ENCODE measurements at places on chromosomes 7 and 10.

- no peak for DNase-seq
These were observed 1.9 kb downstream of the ZKSCAN1 start for GRCh38 chr7:100017300-100017699.

- DNase-seq: no peak
These were observed 441.8 kb upstream of the AKR1E2 start for GRCh38 chr10:4384245-4384644.

GRCh38 chr10:122544493-122544892 lies 16.1 kb upstream of the DMBT1 start:
- peak; percentile 45 for DNase-seq

DNA sequence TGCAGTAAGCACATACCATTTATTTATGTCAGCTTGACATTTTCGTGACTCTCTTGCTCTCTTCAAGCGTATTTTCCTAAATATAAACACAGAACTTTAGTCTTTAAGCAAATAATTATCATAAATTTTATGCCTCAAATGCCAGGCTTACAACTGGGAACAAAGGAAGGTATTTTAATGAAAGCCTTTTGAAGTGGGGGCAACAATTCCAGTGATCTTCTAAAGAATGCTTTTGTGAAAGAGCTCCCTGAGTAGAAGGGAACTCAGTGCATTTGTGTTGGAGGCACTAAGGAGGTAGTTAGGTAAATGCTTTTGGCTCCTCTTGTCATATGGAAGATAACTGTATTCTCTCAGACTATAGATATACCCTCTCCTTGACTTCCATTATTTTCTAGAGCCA lies 104.9 kb downstream of the VPS50 start:
- DNase-seq: no peak

GRCh38 chr7:133934262-133934976 lies 192.7 kb upstream of the LRGUK start:
- no peak for DNase-seq

- DNase-seq: no peak
These were observed 44.7 kb downstream of the ABLIM1 start for GRCh38 chr10:114613237-114613979.

- no peak for DNase-seq
These were observed 115.2 kb downstream of the ZNF37A start for GRCh38 chr10:38209332-38209731.

DNA sequence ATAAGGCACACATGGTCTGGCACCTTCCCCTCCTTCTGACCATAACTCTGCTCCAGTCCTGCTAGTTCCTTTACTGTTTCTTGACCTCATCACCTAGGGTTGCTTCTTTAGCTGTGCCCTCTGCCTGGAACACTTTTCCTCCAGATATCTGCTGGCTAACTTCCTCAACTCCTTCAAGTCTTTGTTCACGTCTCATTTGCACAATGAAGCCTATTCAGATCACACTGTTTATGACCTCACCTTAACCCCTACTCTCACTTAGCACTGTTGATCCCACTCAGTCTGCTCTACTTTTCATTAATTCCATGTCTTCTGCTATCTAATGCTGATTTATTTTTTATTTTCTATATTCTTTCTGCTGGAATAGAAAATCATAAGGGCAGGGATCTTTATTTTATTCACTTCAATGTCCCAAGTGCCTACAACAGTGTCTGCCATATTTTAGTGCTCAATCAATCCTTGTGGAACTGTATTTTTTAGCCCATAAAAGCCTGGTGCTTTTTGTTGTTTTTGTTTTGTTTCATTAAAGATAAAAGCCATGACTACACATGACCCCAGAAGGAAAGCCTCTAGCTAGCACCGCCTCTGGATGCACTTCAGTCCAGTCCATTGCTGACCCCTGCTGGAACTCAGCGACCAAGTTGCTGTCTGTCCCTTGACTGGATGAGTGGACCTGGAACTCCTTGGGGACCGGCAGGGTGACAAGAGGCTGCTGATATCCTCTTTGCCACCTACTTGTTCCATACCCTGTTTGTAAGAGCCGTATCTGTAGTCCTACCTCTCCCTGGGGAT lies 12.3 kb downstream of the KLF14 start:
- DNase-seq: peak; percentile 77

DNA sequence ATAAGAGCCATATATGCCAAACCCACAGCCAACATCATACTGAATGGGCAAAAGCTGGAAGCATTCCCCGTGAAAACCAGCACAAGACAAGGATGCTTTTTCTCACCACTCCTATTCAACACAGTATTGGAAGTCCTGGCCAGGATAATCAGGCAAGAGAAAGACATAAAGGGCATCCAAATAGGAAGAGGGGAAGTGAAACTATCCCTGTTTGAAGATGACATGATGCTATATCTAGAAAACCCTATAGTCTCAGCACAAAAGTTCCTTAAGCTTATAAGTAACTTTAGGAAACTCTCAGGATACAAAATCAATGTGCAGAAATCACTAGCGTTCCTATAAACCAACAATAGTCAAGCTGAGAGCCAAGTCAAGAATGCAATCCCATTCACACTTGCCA lies 23.8 kb upstream of the STARD3NL start:
- no peak for DNase-seq

GRCh38 chr7:84154991-84155781 lies 39.4 kb downstream of the SEMA3A start:
- DNase-seq: no peak

GRCh38 chr10:101666083-101666482 lies 28.9 kb downstream of the FBXW4 start:
- no peak for DNase-seq

DNA sequence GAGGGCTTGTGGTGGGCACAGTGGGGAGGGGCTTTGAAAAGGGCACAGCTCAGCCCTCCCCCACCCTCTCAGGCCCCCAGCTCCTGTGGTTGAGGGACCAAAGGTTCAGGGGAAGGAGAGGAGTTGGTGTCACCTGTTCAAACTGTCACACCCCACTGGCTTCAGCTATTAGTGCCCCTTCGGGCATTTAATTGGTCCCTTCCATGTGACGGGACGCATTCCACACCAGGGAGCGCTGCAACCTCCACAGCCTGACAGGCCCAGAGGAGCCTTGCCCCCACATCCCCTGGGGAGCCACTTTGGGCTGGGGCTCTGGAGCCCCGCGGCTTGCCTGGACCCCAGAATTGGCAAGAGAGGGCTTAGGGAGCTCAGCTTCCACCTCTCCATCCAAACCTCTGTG lies 75.7 kb downstream of the C10orf105 start:
- DNase-seq: no peak

- peak; percentile 56 for DNase-seq
These were observed 32.0 kb downstream of the TSPAN14 start for GRCh38 chr10:80485946-80486764.

GRCh38 chr7:116018731-116019130 lies 11.8 kb downstream of the TFEC start:
- DNase-seq: no peak

DNA sequence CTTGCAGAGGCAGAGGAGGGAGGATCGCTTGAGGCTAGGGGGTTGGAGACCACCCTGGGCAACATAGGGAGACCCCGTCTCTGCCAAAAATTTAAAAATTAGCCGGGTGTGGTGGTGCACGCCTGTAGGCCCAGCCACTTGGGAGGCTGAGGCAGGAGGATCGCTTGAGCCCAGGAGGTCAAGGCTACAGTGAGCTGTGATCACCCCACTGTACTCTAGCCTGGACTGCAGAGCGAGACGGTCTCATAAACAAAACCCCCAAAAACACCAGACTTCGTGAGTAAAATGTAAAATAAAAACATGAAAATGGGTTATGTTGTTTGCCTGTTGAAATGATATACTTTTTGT lies 699 bp downstream of the LHPP start:
- no peak for DNase-seq

DNA sequence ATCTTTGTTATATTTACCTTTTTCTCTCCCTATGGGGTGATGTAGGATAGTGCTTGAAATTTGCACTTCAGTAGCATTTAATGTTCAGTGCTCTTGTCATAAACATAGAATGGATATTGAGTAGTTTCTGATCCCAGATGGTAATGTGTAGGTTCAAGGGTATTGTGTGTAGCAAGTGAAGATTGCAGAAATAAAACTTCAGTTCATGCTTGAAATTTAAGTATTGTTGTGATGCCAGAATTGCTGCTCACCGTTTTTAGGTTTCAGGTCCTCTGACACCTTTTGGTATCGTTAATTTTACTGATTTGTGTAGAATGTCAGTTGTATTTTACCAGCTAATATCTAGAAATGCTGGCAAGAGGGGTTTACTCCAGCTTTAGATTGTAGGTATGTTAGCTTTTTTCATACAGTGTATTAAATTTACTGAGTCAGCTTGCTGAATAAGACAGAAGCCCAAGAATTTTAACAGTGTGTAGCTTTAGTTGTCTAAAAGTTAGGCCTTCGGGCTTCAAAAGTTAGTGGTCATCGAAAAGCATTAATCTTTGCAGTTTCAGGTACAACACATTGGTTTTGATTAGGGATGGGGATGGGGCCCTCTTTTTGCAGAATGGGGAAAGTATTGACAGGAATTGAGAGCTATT lies 1.9 kb downstream of the PTEN start:
- peak; percentile 14 for DNase-seq

DNA sequence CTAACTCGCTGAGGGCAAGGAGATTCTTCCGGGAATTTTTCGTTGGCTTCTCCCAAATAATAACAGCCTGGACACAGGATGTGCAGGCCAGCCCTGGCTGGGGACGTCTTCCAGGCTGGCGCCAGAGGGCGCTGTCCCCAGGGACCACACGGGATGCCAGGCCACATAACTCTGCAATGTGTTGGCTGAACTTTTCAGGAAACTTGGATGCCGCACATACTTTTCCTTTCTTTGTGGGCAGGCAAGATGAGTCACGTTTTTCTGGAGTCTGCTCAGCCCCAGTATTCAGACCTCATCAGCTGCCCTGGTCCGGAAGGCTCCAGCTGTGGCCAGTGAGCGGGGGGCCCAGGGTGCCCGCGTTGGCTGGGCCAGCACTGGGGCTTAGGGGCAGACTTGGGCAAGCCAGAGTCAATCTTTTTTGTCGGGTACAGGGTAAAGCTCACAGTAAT lies 122.7 kb downstream of the PRKAG2 start:
- peak; percentile 44 for DNase-seq

- no peak for DNase-seq
These were observed 16.2 kb downstream of the SVIL start for GRCh38 chr10:29618341-29619171.

GRCh38 chr7:9217204-9217603 lies 783.8 kb downstream of the NXPH1 start:
- no peak for DNase-seq

DNA sequence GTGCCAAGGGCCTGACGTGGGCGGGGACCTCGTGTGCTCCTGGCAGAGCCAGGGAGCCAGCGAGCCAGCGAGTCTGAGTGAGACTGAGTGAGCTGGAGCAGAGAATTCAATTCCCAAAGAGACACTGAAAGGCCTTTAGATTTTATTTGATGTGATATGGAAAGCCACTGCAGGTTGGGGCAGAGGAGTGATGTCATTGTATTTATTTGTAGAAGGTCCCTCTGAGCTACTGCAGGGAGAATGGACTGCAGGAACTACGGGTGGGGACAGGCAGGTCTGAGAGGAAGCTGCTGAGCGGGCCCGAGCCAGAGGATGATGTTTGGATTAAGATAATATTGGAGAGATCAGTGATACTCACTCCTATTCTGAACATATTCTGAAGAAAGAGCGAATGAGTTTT lies 445.8 kb upstream of the ANKRD30A start:
- no peak for DNase-seq

DNA sequence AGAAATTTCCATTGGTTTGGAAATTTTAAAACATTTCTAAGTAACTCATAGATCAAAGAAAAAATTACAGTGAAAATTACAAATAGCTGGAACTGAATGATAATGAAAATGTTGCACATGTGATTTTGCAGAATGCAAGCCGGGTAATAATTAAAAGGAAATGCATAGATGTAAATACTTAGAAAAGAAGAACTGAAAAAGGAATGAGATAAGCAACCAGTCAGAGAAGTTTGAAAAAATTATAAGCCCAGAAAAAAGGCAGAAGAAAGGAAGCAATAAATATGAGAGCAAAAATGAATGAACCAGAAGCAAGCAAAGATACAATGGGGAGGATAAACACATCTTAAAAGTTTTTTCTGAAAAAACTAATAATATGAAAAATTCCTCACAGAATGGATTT lies 3.2 kb upstream of the TMEM273 start:
- no peak for DNase-seq

GRCh38 chr10:69073736-69074364 lies 14.1 kb upstream of the SRGN start:
- DNase-seq: peak; percentile 65

DNA sequence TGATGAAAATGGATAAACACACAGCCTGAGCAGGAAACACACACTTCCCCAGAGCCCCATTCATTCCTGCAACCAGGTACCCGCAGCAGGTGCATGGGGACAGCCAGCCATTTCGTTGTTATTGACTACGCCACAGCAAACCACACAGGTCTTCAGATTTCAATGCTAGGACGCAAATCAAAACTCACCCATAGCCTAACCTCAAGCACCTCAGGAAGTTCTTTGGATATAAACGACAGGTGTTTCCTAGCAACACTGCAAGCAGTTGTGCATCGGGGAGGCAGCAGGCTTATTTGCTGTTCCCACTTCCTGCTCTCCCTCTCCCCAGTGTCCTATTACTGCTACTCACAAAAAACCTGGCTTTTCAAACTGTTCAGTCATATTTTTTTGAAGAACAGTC lies 176.5 kb upstream of the FRMD4A start:
- DNase-seq: peak; percentile 5

GRCh38 chr10:135132-135600 lies at the start of gene ZMYND11:
Gene ZMYND11 (plus strand): TSS chr10:135455. CDS start chr10:180013, 44,558 bp downstream.
- DNase-seq: peak; percentile 86

DNA sequence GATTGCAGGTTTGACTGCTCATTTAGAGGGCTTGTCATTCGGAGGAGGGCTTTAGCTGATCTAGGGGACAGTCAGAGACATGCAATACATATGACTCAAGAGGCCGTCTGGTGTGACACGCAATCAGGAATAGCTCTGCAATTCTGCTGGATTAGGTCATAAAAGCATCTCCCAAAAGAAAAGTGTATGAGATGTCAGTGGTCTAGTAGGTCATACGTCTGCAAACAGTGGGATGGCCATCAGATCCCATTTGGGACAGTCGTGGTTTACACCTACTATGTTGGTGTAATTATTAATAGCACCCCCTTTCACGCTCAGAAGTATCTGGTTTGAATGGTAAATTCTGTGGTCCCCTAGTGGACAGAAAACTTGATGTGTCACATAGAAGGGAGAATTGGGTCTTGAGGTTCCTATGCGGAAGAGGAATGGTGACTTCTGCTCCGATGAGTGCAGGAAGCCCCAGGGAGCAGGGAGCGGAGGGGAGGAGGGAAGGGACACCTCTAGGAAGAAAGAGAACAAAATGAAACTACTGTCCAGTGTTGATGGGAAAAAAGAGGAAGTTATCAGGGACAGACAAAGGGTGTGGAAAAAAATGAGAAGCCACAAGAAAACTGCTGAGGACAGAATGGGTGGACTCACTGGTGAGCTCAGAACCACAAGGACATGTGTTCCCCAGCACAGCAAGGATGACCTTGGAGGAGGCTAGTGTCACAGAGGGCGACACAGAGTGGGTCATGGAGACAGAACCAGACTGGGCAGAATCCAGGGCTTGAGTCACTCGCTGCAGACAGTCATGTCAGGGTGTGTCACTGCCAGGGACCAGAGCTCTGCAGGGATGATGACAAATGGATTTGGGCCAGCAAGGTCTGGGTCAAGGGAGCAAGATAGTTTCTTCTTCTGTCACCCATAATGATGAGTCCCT lies 59.9 kb downstream of the MAP3K8 start:
- DNase-seq: peak; percentile 94

GRCh38 chr7:80060218-80060806 lies 74.3 kb upstream of the GNAI1 start:
- DNase-seq: peak; percentile 81

GRCh38 chr7:128878226-128879105 lies 15.8 kb downstream of the ATP6V1F start:
- no peak for DNase-seq

All from hematopoietic multipotent progenitor cell treated with erythropoietin and hydrocortisone succinate and interleukin-3 and kit ligand, for 4 days (in vitro differentiated cells).